HFFc6 (cell line): ENCODE measurements at places on chromosomes 16 and 17.

DNA sequence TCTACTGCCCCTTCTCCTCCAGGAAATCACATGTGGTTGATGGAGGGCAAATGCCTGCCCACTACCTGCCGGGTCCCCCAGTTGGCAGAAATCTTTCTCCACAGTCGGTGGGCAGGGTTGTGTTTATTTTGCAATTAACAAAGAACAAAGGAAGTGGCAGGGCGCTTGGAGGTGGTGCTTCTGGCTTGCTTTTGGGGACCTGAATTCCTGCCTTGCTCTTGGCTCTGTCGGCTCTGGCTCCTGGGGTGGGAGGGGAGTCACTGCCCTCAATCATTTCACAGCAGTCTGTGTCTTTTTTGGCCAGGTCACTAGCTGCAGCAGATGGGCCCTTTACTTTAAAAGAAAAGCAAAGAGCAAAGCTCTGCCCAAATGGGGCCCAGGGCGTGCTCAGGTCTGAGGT, 69.2 kb downstream of the C16orf78 start:
- no peak for DNase-seq

DNA sequence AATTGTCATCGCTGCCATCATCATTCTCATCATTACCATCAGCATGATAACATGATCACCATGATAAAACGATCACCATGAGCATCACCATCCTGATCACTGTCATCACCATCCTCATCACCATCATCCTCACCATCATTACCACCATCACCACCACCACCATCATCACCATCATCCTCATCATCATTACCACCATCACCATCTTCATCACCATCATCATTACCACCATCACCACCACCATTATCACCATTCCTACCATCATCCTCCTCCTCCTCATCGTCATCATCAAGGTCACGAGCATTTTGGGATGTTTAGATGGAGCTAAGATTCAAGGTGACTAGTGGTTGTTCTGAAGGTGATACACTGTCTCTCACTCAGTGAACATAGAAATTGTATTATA, 221.0 kb downstream of the FOXL1 start:
- DNase-seq = no peak

- no peak for DNase-seq
These were observed 287.7 kb downstream of the FOXL1 start for GRCh38 chr16:86865851-86866662.

GRCh38 chr17:34596920-34597319, 17.5 kb downstream of the TMEM132E start:
- no peak for DNase-seq

GRCh38 chr17:58786586-58787295, 31.1 kb downstream of the PPM1E start:
- DNase-seq = peak; percentile 50

GRCh38 chr16:83714286-83714685, 93.5 kb upstream of the HSBP1 start:
- DNase-seq = no peak

DNA sequence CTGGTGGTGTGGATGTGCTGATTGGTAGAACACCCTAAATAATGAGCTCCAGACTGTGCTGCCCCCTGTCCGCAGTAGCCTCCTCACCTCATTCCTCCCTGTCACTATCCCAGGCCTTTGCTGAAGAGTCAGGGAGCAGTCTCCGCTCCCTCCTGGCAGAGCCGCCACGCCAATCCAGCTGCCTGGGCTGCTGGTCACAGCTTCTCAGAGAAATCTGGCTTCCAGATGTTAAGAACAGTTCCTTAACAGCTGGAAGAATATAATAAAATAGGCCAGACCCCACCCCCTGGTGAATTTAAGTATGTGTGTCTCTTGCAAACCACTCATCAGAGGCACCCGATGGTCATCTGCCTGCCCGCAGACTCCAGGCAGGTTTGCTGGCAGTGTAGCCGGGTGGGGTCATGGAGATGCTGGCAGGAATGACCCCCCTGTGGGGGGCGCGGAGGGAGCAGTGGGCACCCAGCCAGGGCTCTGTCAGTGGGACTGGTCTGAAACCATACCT, 161.0 kb downstream of the CCDC182 start:
- peak; percentile 11 for DNase-seq

- no peak for DNase-seq
These were observed 5.9 kb downstream of the ADAD2 start for GRCh38 chr16:84196727-84197394.

- DNase-seq = no peak
These were observed 10.2 kb upstream of the NFATC3 start for GRCh38 chr16:68074850-68075555.
